ENCODE measurements at places on chromosomes 7 and 10.

DNA sequence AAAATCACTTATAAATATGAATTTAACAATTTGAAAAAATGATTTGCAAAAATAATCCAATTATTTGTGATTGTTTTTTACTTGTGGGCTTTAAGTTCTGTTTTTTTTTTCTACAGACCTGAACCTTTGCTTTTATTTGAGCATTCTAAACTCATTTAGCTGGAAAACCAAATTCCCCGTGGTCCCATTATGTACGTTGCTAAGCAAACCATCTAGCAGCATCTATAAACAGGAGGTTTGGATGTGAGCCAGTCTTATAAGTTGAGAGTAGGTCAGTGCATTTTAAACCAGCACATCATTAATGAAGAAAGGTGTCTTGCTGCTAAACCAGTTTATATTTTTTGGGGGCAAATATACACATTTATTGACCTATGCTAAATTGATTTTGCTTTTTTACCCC is 77.3 kb downstream of the LRRN3 start:
- DNase-seq = peak; percentile 20

- DNase-seq = peak; percentile 4
Observed at GRCh38 chr7:37052705-37053104, 328.4 kb upstream of the AOAH start.

- no peak for DNase-seq
Observed at GRCh38 chr7:106405697-106406141, 120.9 kb upstream of the NAMPT start.

DNA sequence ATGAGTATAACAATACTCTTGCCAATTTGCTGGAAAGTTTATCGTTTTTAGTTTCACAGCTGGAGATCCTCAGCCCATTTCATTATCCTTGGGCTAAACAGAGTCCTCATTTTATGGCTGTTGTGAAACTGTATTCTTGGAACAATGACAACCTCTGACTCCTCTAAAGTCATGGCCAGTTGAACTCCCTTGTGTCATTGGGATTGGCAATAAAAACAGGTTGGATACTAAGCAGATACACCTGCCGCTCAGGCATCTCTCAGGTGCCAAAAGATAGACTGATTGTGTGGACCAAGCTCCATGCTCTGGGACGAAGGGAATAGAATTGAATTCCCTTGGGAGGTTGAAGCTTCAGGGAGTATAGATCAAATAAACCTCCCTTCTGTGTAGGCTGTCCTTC is 182.2 kb downstream of the WDR11 start:
- DNase-seq = no peak

DNA sequence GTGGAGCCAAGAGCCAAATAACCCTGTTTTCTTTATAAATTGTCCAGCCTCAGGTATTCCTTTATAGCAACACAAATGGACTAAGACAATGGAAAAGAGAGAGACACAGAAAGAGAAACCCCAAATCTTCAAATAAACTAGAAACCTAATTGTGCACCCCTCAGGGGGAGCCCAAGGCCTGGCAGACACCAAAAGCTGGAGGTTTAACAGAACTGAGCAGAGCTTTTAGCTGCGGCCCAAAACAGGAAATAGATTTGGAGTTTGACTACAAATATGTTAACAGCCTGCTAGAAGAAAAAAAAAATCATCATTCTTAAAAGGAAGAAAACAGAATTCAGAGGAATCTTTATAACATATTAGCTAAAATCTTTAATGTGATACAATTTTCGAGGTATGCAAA is 1135.0 kb downstream of the GATA3 start:
- no peak for DNase-seq
